ENCODE measurements at places on chromosomes 4 and X. TPM values are rescaled to one million over a fixed set of nuclear protein-coding genes. Genes with fewer than 3 reads are reported as not detected.

DNA sequence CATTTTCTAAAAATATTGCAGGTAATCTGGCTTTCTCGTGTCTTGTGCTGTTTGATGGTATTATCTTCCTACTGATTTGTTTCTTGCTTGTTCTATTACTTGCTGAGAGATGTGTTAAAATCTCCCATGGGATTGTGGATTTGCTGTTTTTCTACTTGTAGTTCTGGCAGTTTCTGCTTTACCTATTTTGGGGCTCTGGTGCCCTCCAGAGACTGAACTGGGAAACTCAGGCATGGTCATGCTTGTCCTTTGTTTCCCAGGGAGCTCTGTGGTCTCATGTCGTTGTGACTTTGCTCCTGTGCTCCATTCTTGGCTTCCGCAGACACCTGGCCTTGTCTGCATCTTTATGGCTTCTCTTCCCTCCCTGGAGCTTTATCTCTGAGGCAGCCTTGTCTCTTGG, 39.5 kb downstream of the NSD2 start:
- no peak for DNase-seq

GRCh38 chr4:116413222-116413621, 672.2 kb downstream of the TRAM1L1 start:
- DNase-seq = no peak

- DNase-seq = no peak
Measured at GRCh38 chr4:123978637-123979036, 582.0 kb downstream of the SPRY1 start.

- no peak for DNase-seq
Measured at GRCh38 chr4:15481961-15482745, 12.5 kb downstream of the CC2D2A start.

DNA sequence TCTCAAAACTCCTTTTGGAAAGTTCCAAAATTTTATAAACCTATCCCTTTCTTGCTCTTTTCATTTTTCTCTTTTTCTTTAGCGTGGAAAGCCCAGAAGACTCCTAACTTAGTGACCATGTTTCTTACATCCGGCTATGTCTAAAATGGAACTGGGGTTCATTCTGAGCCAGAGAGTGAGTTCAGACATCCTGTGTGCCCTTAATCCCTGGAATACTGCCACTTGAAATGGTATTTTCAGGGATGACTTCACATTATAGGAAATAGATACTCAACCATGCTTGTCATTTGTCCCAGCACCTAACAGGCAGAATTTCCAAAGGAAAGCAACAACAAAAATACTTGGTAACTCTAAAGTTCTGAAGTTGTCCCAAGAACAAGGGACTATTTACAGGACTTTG, 379.6 kb downstream of the ARHGAP24 start:
- DNase-seq = no peak

DNA sequence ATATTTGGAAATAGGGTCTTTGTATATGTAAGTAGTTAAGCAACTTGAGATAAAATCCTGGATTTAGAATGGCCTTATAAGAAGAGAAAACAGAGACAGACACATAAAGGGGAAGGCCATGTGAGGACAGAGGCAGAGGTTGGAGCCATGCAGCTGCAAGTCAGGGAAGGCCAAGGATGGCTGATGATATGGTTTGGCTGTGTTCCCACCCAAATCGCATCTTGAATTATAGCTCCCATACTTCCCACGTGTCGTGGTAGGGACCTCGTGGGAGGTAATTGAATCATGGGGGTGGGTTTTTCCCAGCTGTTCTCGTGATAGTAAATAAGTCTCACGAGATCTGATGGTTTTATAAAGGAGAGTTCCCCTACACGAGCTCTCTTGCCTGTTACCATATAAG, 76.3 kb downstream of the STK32B start:
- no peak for DNase-seq

The TMPRSS11A gene
- not detected for total RNA-seq

The DMD gene
- total RNA-seq = 78.5 TPM
